EL (cell line): ENCODE measurements at places on chromosomes 13 and 19.

DNA sequence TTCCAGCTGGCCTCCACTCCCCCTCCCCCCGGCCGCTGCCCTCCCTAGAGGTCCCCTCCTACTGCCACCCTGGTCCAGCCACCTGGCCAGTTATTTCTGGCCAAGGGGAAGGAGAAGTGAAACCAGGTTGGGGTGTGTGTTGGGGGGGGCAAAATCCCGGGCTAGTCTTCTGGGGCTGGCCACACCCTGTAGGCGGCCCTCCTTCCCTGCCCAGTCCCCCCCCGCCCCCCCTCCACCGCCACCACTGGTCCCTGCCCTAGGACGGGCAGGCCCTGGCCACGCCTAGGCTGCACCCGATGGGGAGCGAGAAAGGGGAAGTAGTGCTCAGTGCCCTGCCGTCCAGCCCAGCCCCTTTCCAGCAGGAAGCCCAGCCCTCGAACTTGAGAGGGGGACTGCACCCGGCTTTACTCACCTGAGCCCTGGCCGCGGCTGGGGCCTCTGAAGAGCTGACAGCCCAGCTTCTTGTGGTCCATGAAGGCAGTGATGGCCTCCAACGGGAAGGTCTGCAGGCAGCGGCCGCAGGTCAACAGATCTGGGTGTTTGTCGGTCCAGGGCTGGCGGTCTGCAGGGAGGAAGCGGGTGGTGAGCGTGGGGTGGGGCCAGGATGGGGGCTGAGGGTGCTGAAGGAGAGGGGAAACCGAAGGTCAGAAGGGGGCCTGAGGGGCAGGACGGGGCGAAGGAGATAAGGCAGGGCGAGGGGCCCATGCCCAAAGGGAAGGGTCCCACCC, 813 bp downstream of the ZNF296 start:
- DNase-seq = peak; percentile 56

GRCh38 chr13:36998624-36999041, 507 bp downstream of the ALG5 start:
- DNase-seq = peak; percentile 8

- no peak for DNase-seq
These were observed 66.6 kb downstream of the CHST8 start for GRCh38 chr19:33688171-33688992.

GRCh38 chr13:79647533-79647932, 166.6 kb downstream of the NDFIP2 start:
- no peak for DNase-seq

DNA sequence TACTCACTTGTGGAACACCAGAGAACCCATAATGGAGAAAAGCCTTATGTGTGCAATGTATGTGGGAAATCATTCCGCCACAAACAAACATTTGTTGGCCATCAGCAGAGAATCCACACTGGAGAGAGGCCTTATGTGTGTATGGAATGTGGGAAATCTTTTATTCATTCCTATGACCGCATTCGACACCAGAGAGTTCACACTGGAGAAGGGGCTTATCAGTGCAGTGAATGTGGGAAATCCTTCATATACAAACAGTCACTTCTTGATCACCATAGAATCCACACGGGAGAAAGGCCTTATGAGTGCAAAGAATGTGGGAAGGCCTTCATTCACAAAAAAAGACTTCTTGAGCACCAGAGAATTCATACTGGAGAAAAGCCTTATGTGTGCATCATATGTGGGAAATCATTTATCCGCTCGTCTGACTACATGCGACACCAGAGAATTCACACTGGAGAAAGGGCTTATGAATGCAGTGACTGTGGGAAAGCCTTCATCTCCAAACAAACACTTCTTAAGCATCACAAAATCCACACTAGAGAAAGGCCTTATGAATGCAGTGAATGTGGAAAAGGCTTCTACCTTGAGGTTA, 10.9 kb downstream of the ZNF549 start:
- no peak for DNase-seq

- no peak for DNase-seq
These were observed 200.4 kb upstream of the IPO5 start for GRCh38 chr13:97752961-97753668.

DNA sequence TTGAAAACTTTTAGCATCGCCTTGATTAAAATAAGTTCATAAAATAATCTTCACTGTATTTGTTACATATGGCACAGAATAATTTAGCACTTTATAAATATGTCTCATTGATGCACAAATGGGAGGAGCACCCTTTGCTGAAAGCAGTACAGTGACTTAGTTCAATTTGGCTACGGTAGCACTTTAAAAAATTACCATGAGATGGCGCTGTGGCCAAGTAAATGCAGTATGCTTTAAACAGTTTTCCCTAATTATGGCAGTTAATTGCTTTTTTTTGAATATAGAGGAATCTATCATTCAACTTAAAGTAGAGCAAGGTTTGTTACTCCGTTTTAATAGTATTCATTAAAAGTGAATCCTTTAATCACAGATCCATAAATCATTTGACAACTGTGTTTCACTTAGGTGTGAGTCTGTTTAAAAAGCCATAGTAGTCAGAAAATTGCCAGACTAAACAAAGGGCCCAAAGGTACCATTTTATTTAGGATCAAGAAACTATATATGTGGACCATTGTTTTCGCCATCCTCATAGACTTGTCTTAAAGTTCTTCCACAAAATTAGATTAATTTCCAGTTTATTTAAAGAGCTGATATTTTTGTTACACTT, 34.7 kb upstream of the ESD start:
- peak; percentile 56 for DNase-seq

DNA sequence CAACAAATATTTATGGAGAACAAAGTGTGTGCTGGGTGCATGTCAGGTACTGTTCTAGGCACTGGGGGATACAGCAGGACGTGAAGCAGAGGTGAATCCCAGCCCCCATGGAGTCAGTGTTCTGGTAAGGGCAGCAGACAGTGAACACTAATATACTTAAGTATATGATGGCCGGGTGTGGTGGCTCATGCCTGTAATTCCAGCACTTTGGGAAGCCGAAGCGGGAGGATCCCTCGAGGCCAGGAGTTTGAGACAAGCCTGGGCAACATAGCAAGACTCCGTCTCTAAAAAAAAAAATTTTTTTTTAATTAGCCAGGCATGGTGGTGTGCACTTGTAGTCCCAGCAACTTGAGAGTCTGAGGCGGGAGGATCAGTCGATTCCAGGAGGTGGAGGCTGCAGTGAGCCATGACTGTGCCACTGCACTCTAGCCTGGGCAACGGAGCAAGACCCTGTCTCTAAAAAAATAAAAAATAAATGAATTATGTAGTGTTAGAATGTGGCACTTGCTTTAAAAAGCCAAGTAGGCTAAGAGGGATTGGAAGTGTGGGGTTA, 22.6 kb downstream of the CHST8 start:
- DNase-seq = no peak

- no peak for DNase-seq
These were observed 183.9 kb upstream of the SLC10A2 start for GRCh38 chr13:103250071-103250470.

- DNase-seq = no peak
These were observed 1.4 kb downstream of the PLA2G4C start for GRCh38 chr19:48108997-48109782.

DNA sequence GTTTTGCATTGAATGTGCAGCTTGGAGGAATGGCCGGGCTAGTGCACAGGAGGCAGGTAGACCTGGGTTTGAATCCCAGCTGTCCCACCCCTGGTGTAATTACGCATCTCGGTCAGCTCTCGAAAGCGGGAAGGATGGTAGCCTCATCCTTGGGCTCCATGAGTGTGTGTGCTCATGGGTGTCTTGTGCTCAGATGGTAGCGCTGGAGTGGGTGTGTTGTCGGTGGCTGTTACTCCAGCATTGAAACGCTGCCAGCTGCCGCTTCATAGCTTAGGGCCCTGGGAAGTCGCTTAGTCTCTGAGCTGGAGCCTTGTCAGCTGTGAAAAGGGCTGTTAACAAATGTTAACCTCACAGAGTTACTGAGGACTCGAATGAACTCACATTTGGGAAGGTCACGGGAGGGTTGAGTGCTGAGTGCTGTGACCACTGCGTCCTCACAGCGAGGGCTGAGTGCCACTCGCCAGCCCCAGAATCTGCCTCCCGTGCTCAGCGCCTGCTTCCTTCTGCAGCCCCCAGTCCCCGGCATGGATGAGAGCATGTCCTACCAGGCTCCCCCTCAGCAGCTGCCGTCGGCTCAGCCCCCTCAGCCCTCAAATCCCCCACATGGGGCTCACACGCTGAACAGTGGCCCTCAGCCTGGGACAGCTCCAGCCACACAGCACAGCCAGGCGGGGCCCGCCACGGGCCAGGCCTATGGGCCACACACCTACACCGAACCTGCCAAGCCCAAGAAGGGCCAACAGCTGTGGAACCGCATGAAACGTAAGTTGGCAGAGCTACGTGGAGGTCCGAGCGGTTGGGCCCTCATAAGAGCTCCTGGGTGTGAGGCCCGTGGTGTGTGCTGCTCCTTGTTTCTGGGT, 5.2 kb downstream of the LENG8 start:
- DNase-seq = no peak

GRCh38 chr13:32988608-32989289, 27.5 kb upstream of the KL start:
- DNase-seq = no peak

- no peak for DNase-seq
These were observed 22.2 kb upstream of the ZNF181 start for GRCh38 chr19:34711890-34712289.

DNA sequence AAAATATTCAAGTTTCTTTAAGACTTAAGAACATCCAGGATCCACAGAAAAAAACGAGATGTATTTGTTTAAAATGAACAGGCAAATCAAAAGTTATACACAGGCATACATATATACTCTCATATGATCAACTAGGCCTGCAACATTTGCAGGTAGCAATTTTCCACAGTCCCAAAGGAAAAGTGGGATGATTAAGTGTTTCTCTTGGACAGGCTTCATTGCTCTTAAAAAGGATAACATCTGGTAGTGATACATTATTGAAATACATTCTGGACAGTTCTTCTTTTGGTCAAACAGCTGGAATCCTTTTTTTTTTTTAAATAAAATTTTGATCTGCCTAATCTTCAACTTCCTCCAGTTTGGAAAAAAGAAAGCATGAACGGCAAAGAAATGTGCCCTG, 114.8 kb upstream of the TDRD3 start:
- no peak for DNase-seq

GRCh38 chr13:31072041-31072440, 89.7 kb downstream of the HSPH1 start:
- DNase-seq = peak; percentile 65

DNA sequence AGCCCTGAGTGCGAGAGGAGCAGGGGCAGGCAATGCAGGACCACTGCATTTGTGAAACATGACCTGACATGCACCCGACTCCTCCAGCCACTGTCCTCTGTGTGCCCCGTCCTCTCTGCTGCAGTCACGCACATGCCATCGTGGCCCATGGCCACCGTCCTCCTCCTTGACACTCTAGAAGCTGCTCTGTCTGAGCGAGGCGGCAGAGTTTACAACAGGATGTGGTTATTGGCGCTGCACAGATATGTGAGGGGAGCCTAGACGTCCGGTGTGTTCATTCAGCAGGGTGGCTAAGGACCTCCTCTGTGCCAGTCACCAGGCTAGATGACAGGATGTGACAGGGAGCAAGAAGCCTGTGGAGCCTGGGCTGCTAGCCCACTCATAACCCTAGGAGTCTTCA, 277.8 kb downstream of the FOXO1 start:
- peak; percentile 74 for DNase-seq

GRCh38 chr13:87656306-87656705, 14.9 kb upstream of the SLITRK5 start:
- no peak for DNase-seq

DNA sequence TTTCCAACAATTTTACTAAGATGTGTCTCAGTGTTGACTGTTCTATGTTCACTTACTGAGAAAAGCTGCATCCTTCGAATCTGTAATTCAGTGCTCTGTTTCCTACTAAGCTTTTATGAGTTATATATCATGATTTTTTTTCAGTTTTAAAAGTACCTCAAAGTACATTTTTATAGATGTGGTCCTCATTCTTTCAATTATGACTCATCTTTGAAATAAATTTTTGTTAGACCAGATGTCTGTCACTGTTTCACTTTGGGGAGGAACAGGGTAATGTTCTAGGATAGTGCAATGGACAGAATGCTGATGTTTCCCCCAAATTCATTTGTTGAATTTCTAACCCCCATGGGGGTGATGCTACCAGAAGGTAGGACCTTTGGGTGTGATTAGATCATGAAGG, 74.8 kb downstream of the NALCN start:
- peak; percentile 51 for DNase-seq

DNA sequence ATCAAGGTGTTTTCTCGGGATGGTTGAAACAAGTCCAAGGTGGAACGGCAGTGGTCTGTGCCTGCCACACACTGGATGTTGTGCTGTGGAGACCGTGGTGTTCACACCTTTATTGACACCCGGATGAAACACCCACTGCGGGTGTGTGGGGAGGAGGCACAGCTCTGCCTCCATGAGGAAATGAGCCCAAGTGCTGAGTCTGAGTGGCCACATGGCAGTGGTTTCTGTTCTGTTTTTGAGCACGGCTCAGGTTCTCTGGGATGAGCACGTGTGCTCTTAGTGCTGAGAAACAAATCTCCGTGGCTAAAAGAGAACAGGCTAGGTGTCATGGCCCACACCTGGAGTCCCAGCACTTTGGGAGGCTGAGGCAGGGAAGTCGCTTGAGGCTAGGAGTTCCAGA, 29.5 kb downstream of the UPF1 start:
- DNase-seq = no peak

GRCh38 chr13:29810145-29810742, 40.2 kb downstream of the UBL3 start:
- DNase-seq = no peak

DNA sequence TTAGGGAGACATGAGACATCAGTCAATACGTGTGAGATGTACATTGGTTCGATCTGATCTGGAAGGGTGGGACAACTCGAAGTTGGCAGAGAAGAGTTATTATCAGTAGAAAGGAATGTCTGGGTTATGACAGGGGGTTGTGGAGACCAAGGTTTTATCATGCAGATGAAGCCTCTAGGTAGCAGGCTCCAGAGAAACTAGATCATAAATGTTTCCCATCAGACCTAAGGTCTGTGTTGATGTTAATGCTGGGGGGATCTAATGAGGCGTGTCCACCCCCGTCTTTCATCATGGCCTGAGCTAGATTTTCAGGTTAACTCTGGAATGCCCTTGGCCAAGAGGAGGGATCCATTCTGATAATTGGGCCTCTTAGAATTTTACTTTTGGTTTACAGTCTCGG, 187.0 kb upstream of the KL start:
- DNase-seq = peak; percentile 44

DNA sequence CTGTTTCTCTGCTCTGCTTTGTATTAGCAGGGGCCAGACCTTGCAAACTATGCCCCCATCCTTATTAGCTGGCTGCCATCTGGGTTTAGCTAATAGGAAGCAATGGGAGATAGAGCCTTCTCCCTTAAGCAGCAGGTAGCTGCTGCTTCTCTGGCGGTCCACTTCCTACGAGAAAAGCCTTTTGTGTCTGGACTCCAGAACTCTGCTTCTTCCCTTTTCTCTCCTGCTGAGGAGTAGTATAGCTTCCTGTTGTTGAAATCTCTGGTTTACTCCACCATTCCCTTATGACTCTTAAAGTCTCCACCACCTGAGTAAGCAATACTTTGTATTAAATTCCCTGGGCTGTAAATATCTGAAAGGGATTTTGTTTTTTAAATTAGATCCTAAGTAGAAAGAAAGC, 147.1 kb downstream of the DNAJC15 start:
- no peak for DNase-seq
